NCI-H345 (cell line): ENCODE measurements at places on chromosomes 6 and 20.

DNA sequence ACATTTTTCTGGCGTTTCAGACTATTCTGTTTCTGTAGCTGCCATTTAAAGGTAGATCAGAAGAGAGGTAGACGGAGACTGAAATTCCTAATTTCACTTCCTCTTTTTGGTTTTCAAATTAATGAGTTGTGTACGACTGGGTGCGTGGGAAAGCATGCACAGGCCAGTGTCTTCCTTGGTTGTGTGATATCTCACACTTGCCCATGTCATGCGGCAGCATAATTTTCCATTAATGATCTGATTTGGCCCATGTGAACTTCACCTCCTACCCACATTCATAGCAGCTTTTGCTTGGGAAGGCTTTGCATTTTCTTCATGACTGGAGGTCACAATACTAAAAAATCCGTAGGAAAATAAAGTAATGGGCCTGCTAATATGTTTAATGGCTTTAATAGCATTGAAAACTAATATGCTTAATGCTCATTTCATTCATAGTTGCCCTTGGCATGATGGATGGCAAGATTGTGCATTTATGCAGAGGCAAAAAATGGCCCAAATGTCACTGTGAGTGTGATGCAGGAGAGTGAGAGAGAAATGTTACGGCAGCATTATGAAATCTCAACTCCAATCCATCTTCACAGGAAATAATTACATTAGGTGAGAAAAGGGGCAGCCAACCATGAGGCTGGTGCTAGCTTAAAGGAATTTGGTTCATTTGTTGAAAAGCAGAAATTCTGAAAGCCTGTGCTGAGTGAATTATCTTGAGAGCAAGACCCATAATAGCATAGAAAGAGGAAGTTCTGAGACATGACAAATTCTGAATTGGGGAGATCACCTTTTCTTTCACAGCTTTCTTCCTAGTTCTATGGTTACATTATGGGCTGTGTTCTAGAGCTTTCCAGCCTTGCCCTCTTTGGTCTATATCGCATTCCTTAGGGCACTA lies 69.0 kb upstream of the UST start:
- DNase-seq = no peak

DNA sequence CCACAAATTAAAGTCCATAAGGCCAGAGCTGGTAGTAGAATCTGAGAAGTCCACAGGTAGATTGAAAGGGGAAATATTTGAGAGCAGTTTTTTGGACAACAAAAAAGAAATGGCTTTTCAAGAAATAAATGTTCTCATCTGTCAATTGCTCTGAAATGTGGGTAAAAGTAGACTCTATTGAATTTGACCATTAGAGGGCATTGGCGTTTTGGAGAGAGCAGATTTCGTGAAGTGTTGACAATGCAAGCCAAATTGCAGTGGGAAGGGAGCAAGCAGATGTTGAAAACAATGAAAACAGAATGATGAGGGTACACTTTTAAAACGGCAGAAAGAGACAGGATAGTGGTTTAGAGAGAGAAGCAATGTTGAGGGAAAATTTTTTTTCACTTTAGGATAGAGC lies 149.1 kb upstream of the FAM83B start:
- DNase-seq = no peak

GRCh38 chr6:133857696-133858095 lies 31.2 kb upstream of the TCF21 start:
- no peak for DNase-seq

GRCh38 chr20:40359131-40359912 lies 329.7 kb downstream of the MAFB start:
- DNase-seq = no peak

GRCh38 chr6:159540152-159540551 lies 152.9 kb downstream of the SOD2 start:
- DNase-seq = no peak

GRCh38 chr20:40812415-40812925 lies 123.4 kb upstream of the MAFB start:
- DNase-seq = no peak

DNA sequence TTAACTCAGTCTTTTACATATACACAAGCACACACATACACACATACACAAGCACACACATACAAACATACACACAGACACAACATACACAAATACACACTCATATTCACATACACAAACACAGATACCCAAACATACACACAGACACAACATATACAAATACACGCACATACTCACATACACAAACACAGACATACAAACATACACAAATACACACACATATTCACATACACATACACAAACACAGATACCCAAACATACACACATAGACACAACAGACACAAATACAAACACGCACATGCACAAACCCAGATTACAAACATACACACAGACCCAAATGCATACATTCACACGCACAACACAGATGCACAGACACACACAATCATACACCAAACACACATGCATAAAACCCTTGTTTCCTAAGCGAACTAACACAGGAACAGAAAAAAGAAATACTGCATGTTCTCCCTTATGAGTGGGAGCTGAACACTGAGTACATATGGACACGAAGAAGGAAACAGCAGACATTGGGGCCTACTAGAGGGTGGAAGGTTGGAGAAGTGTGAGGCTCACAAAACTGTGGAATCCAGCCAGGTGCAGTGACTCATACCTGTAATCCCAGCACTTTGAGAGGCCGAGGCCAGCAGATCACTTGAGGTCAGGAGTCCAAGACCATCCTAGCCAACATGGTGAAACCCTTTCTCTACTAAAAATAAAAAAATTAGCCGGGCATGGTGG lies 34.2 kb downstream of the PIM1 start:
- no peak for DNase-seq

GRCh38 chr6:107156617-107157016 lies 41.3 kb upstream of the BEND3 start:
- DNase-seq = no peak

GRCh38 chr20:19431316-19431700 lies 218.9 kb downstream of the SLC24A3 start:
- DNase-seq = no peak

DNA sequence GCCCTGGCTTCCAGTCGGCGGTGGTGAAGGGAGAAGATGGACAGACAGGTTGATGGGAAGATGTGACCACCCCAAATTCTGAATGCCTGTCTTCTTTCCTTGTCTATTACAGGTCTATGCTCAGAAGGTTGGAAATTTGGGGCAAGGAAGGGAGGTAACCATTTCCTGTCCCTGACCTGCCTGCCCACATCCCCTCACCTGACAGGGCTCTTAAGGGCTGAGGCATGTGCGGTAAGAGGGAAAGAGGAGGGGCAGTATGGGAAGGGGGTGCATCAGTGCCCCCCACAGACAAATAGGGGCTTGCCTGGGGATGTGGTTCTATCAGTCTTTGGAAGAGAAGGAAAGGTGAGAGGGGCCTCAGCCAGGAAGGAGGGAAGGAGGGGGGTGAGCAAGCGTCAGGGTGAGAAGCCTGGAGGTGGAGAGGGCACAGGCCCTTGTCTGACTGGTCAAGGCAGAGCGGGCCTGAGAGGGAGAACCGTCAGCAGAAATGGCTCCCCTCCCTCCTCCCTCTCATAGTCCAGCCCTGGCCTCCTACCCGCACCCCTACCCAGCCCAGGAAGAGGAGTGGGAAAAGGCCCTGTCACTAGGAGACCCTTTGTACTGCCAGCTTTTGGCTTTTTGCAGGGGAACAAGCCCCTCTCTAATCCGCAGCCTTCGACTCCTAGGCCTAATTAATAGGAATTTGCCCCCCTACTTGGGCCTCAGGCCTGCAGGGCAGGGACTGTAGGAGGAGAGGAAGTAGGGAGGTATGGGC lies 104.4 kb upstream of the FOXP4 start:
- no peak for DNase-seq

DNA sequence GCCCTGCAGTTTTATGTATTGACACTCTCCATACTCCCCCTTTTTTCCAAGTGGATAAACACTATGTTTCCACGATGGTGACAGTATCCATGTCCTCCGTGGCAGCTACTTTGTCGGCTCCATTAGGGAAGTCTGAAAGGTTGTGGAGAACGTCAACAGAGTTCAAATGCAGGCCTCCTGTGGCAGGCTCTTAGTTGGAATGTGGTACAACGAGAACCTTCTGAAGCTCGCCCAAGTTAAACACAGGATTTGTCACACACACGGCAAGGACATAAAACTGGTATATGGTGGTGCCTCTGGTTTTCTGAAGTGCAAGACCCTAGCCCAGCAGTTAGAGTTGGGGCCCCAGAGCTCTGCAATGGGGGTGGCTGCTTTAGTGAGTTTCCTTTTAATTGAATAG lies 187.0 kb upstream of the TAB2 start:
- no peak for DNase-seq

DNA sequence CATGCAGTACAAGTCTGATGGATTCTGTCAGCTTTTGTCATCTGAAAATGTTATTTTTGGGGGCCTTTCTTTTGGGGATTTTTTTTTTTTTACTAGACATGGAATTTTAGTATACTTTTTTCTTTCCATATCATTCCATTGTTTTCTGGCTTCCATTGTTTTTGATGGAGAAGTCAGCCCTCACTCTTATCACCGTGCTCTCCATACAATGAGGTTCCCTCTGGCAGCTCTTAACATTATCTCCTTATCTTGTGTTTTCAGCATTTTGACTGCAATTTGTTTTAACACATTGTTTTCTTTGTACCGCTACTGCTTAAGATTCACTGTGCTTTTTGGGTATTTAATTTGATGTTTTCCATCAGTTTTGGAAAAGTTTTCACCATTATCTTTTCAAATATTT lies 191.5 kb upstream of the AGPAT4 start:
- DNase-seq = no peak

DNA sequence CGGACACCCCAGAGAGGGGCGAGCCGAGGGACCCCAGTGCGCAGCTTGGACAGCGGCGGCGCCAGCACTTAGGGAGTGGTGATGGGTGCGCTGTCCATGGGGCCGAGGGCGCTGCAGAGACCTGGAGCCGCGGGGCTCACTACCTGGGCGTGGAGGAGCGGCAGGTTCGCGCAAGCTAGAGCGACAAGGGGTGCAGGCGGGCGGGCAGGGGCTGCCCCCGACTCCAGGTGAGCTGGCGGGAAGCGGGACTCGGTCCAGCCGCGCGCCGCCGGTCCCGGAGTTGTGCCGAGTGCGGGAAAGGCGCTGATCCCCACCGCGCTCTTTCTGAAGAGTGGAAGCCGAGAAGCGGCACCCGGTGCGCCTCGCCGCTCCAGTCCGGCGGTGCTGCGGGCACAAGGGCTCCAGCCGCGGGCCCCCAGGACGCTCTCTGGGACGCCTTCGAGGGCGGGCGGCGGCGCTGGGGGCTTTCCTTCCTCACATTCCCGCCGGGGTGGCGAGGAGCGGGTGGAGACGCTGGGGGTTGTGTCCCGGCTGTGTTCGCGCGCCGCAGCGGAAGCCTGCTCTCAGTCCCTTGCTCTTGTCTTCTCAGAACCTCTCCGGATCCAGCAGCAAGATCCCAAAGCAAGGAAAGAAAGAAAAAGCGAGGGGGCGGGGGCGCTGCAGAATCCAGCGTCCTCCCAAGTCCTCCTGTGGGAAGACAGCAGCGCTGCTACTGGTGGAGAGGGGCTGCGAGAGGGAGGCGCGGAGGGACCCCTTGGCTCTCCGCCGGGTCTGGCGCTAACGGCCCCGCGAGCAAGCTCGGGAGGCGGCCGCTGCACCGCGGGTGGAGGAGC lies at the start of gene B3GAT2:
Gene B3GAT2, minus strand, starts transcription at position 610 of the 833 bp plus-strand sequence. CDS start 631 bp downstream, outside the sequence.
- DNase-seq = peak; percentile 50

DNA sequence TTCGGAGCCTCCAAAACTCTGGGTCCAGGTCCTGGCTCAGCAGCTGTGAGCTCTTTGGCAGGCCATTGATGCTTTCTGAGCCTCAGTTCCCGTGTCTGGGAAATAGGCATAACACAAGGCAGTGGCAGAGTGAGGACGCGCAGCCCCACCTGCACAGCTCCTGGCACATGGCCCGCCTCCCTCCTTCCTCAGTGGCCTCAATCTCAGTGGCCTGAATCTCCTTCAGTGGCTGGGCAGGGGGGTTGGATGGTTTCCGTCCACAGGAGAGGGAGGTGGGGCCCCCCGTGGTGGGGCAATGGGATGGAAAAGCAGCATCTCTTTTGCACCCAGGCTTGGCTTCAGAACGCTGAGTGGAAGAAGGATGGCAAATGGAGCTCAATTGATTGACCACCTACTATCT lies 5.1 kb downstream of the RSPO4 start:
- DNase-seq = no peak

GRCh38 chr6:36252005-36252404 lies 17.9 kb upstream of the PNPLA1 start:
- DNase-seq = no peak

DNA sequence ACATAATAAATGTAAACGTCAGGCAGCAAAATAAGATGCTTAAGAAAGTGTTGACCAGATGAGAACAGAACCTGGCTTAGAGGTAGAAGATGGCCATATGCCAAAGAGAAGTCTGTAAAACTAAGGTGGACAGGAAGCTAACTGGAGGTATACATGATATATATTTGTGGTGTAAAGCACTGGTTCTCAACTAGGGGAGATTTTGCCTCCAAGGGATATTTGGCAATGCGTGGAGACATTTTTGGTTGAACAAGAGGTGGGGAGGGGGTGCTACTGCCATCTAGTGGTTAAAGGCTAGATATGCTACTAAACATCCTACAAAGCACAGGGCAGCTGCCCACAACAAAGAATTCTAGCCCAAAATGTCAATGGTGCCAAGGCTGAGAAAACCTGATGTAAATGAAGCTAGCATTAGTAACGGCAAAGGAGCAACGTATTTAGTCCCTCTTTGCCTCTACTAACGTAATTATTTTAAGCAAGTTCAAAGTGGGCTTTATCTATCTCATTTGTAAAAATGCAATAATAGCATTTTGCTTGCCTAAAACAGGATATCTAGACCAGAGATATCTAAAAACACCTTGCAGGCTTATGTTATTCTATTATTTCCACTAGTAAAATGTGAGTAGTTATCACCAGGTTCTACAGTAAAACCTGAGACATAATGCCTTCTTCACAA lies 182.6 kb downstream of the RNGTT start:
- peak; percentile 69 for DNase-seq

- DNase-seq = no peak
These were observed 4.5 kb upstream of the MMP9 start for GRCh38 chr20:46004187-46004586.

DNA sequence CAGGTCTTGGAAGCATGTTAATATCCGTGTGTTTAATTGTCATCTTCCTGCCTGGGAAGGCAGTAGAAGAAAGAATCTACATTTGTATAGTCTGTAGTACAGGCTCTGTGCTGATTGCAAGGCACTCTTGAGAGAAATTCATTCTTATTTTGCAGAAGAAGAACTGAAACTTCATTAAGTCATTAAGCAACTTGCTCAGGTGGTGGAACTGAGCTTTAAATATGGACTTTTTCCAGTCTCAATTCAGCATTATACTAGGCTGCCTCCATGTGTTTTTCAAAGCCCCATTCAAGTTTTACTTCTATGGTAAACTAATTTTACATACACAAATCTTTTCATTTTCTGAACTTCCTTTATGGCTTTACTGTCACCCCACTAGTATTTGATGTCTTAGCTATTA lies 18.7 kb downstream of the ZNF451 start:
- no peak for DNase-seq

- DNase-seq = peak; percentile 85
These were observed 13.8 kb upstream of the TLDC2 start for GRCh38 chr20:36861875-36862801.

- no peak for DNase-seq
These were observed 61.3 kb upstream of the EYA2 start for GRCh38 chr20:46833360-46833759.

DNA sequence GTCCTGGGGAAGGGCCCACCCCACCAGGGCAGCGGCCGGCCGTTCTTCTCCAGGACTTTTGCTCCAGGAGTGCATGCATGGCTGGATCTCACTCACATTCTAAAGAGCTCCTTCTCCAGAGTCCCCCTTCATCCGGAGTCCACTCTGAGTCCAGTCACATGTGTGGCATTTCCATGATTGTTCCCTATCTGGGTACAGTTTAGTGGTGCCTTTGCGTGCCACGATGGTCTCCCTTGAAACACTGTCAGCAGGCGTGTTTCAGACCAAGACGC lies 20.9 kb downstream of the OSBPL2 start:
- no peak for DNase-seq
